ENCODE measurements at places on chromosomes 3 and 15.

- DNase-seq = no peak
Measured at GRCh38 chr15:49507261-49507660, 84.2 kb downstream of the FGF7 start.

DNA sequence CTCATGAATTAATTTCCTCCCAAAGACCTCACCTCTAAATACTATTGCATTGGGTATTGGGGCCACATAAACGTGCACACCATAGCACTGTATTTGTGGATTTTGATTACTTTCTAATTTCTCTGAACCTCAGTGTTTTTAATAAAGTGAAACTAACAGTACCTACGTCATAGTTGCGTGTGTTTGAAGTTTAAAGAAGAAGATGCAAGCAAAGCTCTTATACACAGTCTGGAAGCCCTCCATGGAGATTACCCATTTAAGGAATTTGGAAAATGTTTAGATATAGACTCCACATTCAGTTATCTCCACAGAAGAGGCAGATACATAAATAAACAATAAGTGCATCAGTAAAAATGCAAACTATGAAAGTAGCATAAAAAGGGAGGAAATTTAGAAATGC is 581.1 kb upstream of the GBE1 start:
- DNase-seq = no peak

DNA sequence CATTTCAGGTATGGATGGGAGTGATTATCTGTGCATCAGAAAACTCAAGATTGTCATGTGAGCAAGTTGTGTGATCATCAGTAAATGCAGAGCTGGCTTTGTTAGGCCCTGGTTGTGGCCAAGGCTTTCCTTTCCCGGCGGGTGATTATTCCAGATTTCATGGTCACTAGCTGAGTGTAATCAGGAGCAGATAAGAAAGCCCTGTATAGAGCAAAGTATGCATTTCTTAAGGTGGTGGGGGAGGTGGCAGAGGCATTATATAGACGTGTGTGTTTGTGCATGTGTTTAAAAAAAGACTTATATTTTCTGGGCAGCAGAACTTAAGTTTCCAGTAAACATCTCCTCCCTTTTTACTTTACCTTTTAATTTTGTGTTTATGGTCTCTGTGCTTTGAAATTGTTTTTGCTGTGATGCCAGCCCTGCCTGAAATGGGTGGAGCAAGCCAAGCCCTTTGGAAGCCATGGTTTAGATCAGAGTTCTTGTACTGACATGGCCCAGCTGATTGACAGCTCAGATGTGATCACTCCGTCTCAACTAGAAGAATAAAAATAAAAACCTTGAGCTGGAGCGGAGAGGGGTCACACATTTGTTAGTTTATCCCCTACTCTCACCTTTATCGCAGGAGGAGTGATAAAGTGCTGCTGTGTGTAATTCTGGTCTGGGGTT is 22.2 kb downstream of the SMAD3 start:
- DNase-seq = no peak

- peak; percentile 95 for DNase-seq
Measured at GRCh38 chr3:48439820-48440589, at the start of the genes CCDC51 and TMA7. TSS of gene CCDC51 (minus strand) at chr3:48440119. CDS start at chr3:48435128, 4,991 bp downstream. TSS of gene TMA7 (plus strand) at chr3:48440257. CDS start at chr3:48440297, 40 bp downstream.

DNA sequence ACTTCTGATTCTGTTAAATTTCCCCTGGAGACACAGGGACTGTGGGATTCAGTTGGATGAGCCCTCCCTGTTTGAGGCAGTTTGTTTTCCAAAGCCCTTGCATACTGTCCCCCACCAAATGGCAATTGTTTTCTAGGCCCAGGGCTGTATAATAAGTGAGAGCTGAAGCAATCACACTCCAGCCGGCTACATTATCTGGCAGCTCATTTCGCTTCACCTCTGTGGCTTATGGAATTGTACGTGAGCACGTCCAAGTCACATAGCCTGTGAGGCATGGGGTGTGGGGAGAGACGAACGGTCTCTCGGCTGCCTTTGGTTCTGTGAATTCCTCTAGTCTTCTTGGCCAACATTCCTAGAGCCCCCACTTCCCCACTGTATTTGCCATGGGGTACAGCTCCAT is 10.7 kb downstream of the RBP2 start:
- DNase-seq = no peak

DNA sequence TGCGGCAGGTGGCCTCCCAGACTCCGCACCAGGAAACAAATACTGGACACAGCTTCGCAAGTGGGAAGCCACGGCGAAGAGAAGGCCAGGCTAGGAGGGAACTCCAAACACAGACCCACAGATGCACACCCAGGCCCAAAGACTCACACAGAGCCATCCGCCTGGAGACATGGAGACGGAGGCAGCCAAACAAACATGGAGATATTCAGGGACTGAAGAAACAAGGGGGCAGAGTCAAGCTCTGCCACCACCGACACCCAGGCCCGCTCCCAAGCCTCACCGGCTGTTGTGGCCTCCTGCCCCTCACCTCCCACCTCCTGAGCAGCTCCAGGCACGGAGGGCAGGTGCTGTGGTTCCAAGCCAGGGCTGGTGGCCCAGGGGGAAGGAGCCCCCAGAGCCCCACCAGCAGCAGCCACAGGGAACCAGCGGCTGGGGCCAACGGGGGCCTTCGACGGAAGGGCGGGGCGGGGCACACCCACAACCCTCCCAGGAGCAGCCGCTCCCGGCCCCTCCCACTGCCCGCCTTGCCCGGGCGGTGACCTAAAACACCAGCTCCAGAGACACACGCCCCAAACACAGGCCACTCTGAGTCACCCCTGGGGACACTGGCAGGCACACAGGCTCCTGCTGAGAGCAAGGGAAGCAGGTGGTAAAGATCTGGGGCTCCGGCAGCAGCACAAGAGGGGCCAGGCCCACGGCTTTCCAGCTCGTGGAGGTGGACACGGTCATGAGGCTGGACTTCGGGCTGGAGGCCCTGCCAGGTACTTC is 31.9 kb downstream of the TNK2 start:
- DNase-seq = no peak

GRCh38 chr3:150094150-150094933 is 123.6 kb upstream of the PFN2 start:
- DNase-seq = no peak

DNA sequence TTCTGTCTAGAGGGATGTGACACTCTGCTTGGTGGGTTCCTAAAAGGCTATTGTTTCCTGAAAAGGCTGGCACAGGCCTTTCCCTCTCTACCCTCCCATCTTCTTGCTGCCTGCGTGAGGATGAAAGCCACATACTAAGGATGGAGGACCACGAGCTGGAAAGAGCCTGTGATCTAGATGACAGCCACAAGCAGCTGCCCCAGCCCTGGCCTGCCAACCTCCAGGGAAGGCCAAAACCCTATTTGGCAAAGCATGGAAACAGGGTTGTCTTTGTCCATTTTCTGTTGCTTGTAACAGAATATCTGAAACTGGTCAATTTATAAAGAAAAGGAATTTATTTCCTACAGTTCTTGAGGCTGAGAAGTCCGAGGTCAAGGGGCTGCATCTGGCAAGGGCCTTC is 144.5 kb downstream of the FBLN2 start:
- no peak for DNase-seq

GRCh38 chr3:41599127-41599484 is 362.8 kb downstream of the ULK4 start:
- no peak for DNase-seq

- DNase-seq = no peak
Measured at GRCh38 chr3:8237893-8238292, 263.7 kb upstream of the LMCD1 start.

DNA sequence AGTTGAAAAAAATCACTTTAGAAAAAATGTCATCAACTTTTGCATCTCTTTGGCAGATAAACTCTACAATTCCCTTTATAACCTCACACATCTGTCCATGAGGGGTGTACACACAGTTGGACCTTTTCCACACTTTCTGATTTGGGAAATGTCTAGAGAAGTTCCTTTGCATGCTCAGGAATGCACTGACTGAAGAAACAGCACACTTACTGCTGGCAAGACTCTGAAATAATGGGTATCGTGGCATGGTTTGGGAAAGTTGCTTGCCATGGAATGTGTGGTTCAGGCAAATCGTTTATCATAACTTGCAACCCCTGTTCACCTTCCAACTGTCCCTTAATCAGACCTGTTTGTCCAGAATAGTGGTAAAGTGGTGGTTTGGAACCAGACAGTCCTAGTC is 135.3 kb upstream of the TGFBR2 start:
- DNase-seq = no peak

DNA sequence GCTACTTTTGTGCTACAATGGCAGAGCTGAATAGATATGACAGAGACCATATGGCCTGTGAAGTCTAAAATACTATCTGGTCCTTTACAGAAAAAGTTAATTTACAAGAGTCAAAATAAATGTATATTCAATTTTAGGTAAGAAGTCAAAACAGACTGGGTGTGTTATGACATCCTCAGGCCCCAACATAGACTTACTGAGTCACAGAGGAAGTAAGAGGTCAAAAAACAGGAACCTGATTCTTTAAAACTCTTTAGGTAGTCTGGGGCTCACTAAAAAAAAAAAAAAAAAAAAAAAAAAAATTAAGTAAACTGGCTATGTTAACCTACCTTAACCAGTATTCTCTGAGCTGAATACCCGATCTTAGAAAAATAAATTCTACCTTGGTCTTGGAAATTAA is 13.1 kb downstream of the DNAAF4 start:
- DNase-seq = no peak

All from stimulated activated CD4-positive, alpha-beta T cell treated with anti-CD3 and anti-CD28 coated beads, Interleukin-2, amount 100 ng/mL, for 48 hours (primary cell).